ENCODE measurements at places on chromosomes 13 and 19.

DNA sequence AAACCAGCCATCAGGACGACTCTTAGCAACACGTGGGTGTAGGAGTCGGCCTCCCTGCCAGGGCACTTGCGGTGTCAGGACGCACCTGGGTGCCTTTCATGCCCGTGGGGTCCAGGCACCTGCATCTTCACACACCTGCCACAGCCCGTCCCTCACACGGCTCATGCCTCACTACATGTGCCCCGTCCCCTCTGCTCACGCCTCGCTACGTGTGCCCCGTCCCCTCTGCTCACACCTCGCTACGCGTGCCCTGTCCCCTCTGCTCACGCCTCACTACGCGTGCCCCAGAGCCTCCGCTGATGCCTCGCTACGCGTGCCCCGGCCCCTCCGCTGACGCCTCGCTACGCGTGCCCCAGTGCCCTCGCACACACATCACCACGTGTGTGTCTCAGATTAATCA, 58.0 kb upstream of the F7 start:
- no peak for DNase-seq

DNA sequence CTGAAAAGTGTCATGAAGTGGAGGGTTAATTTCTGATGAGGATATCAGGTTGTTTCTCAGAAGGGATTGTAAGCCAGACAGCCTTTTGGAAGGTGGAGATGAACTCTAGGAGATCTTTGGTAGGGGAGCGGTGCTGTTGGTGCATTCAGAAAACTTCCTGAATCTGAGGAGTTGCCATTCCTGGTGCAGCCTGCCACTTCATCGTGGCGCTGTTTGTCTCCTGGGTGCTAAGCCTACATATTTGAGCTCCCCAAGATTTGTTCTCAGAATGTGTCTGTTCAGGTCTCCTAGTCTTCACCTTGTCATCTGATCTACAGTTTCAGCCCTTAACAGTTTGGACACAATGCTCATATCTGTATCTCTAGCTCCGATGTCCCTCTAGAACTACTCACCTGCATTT, 285.6 kb downstream of the MTUS2 start:
- DNase-seq = no peak

- DNase-seq = peak; percentile 81
Observed at GRCh38 chr19:34501339-34502320, 20.1 kb downstream of the WTIP start.

DNA sequence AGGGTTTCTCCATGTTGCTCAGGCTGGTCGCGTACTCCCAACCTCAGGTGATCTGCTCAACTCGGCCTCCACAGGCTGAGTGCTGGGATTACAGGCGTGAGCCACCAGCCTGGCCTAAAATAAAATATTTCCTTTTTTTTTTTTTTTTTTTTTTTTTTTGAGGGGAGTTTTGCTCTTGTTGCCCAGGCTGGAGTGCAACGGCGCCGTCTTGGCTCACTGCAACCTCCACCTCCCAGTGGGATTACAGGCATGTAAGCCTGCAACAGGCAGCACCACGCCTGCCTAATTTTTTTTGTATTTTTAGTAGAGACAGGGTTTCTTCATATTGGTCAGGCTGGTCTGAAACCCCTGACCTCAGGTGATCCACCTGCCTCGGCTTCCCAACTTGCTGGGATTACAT, 4.9 kb downstream of the ZNF506 start:
- no peak for DNase-seq

DNA sequence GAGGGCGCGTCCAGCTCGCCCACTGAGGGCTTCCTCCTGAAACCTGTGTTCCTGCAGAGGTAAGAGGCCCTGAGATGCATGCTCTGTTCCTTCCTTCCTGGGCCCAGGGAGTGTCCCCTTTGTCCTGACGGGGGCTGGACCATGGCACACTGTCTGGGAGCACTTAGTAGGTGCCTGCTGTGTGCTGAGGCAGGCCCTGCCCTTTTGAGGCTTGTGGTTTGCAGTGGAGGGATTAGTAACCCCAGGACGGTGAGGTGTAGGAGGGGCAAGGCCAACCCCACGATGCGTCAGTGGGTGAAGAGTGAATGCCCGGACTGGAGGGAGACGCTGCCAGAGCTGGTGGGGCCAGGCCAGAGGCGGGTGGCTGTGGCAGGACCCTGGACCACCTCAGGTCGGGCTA, 11.2 kb upstream of the F2RL3 start:
- DNase-seq = no peak

GRCh38 chr19:33804021-33804799, 7.5 kb downstream of the KCTD15 start:
- no peak for DNase-seq

GRCh38 chr19:46495786-46496099, at the start of gene PNMA8B:
PNMA8B (minus strand) TSS chr19:46495867; CDS start chr19:46495465, 402 bp downstream.
- peak; percentile 67 for DNase-seq

DNA sequence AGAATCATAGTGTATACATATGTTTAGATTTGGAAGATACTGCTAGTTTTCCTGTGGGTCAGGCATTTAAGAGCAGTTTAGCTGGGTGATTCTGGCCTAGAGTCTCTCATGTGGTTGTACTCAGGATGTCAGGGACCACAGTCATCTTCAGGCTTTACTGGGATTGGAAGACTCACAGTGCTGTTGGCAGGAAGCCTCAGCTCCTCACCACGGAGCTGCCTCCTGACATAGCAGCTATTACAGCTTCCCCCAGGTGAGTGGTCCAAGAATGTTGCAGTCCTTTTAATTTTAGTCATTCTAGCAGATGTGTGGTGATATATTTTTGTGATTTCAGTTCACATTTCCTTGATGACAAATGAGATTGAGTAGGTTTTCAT, 16.9 kb upstream of the GPR18 start:
- peak; percentile 48 for DNase-seq

DNA sequence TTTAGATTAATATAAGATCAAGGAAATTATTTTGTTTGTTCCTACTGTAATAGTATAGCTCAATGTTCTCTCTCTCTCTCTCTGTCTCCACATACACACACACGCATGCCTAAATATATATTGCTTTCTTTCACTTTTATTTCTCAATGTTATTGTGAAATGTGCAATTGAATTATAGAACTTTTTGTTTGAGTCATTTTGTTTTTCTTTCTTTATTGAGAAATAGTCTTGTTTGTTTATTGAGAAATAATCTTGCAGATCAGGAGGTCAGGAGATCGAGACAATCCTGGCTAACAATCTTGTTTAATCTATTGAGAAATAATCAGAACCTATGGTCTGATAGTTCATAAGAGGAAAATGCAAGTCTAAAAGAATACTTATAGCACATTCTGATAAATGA, 1581.3 kb downstream of the EFNB2 start:
- no peak for DNase-seq

DNA sequence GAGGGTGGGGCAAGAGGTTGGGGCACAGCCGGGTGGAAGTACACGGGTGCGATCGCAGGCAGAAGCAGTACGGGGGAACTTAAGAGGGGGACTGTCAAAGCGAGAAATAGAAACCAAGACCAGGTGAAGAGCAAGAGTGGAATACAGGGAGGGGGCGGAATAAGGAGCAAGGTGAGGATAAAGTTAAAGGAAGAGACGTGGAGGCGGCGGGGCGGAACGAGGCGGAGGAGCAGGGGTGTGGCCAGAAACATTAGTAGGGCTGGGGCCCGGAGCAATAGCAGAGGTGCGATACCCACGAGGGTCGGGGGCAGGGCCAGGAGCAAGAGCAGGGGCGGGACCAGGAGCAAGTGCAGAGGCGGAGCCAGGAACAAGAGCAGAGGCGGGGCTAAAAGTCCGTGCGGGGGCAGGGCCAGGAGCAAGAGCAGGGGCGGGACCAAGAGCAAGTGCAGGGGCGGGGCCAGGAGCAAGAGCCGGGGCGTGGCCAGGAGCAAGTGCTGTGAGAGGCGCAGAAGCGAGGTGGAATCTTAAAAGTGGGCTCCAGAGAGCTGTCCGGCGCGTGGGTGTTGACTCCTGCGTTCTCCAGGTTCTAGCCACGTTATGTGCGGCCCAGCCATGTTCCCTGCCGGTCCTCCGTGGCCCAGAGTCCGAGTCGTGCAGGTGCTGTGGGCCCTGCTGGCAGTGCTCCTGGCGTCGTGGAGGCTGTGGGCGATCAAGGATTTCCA, 1.2 kb downstream of the CATSPERG start:
- peak; percentile 95 for DNase-seq

DNA sequence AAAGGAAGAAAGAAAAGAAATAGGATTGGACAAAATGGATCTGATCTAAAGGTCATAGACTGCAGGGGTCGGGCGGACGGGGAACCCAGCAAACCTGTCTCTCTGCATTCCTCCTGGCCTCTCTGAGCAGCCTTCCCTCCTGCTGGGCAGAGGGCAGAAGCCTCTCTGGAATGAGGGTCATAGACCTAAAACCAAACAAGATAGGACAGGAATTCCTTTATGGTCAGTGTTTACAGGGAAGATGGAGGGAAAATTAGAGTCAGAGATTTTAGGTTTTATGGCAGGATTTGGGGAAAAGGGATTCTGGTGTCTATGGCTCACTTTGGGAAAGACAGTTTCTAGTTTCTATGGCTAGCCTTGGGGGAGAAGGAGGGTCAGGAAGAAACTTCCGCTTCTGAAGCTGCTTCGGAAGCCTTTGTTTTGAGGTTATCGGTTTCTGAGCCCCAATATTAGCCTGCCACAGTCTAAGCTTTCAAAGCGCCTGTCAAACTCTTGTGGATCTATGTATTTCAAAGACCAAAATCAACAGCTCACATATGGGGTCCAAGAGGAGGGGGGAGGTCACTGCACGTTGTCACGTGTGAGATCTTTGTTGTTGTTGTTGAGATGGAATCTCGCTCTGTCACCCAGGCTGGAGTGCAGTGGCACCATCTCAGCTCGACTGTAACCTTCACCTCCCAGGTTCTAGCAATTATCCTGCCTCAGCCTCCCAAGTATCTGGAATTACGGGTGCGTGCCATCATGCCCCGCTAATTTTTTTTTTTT, 18.9 kb upstream of the DPRX start:
- no peak for DNase-seq

DNA sequence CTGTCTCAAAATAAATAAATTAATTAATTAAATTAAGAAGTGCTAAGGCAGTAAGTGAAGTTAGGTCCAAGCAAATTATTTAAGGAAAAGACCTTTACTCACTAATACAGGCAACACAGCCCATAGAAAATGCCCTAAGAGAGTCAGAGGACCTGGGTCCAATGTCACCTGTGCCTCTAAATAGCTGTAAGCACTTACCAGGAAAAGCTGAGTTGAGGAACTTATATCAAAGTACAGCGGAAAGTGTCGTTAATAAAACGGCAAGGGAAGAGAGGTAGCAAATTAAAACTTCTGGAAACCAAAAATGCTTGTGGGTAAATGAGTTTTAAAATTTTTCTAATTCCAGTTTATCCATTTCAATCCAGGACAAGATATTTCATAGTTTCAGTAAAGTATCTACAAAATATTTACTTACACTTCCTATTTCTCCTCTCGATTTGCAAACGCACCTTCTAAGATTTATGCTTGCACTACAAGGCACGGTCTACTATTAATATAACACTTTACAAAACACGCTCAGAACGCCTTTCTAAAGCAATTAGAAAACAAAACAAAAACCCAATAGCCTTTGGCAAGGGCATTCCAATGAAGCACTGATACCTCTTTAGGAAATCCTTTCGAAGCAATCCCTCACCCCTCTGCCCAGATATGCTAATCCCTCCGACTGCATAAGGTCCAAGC, 963 bp downstream of the VPS36 start:
- no peak for DNase-seq

GRCh38 chr19:23561341-23561740, 125.7 kb downstream of the ZNF675 start:
- DNase-seq = no peak

DNA sequence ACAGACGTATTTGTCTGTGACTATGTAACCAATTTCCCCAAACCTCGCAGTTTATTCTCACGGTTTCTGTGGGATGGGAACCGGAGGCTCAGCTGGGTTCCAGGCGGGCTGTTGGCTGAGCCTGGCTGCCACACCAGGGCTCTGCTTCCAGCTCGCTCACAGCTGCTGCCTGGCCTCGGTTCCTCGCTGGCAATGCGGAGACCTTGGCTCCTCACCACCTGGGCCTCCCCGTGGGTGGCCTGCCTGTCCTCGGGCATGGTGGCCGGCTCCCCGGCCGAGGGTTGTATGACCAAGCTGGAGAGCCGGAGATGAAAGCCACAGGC, 218.9 kb upstream of the MAB21L1 start:
- no peak for DNase-seq

GRCh38 chr19:4279530-4280422, 710 bp downstream of the SHD start:
- no peak for DNase-seq

GRCh38 chr19:8576273-8576993, 809 bp downstream of the MYO1F start:
- DNase-seq = peak; percentile 43

DNA sequence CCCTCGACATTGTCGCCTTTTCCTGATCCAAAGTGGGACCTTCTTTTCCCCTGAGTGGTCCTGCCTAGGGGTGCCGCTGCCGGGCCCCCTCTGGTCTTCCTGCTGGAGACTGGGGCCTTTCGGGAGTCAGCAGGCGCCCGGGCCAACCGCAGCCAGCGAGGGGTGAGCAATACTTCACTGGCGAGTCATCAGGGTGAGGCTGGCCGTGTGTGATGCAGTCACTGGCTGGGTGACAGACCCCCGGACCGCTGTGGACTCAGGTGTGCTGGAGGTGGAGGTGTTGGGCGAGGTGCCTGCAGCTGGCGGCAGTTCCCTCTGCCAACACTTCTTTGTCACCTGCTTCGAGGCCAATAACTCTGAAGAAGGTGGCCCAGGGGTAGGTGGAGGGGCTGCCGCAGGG, 1.5 kb upstream of the CGB5 start:
- no peak for DNase-seq

DNA sequence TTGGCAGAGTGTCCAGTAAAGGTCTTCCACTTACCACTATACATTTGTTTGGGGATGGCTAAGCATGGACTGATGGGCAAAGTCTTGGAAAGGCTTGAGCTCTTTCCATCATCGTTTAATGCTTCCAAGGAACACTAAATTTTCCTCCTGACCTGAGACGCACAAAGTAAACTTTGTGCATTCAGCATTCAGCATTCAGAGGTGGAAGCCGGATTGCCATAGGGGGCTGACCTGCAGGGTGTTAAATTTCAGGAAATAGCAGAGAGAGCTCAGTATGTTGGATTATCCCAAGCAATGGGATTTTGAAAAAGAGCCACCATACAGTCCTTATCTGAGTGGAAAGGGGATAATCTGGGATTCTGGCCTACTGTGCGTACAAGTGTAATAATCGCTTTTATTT, 14.0 kb downstream of the ZNF552 start:
- DNase-seq = no peak

DNA sequence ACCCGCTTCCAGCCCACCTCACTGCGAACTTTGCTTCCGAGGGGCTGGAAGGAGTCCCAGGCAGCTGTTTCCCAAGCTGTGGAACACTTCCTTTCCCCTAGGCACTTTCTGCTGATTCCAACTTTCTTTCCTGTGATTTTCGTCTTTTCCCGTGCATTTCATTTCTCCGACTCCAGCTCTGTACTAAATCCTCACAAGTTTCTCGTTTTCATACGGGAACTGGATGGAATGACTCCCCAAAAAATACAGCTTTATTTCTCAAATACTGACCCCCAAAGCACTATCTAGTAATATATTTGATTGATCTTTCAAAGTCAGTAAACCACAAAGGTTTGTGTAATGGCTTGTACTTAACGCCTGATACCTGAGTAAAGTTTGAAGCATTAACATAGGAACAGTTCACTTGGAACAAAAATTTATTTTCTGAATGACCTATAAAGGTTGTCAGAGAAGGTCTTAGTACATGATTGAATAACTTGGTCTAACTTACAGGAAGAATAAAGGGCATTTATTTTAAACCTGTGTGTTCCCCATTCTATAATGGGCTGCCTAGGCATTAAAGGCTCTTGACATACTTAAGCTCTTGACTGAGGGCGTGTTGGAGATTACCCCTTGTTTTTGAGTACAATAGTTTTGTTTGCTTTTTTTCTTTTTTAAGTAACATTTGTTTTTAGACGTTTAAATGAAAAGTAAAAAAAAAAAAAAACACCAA, 1.3 kb upstream of the PCDH9 start:
- no peak for DNase-seq

GRCh38 chr13:114161028-114161556, 18.0 kb upstream of the CFAP97D2 start:
- no peak for DNase-seq
